ENCODE measurements at places on chromosomes 16 and 17. TPM values are rescaled to one million over a fixed set of nuclear protein-coding genes. Genes with fewer than 3 reads are reported as not detected.
A peak's percentile ranks its signal among the peaks of the same experiment; 100 is the strongest.

CPNE7 gene
- total RNA-seq = 18.7 TPM

DNA sequence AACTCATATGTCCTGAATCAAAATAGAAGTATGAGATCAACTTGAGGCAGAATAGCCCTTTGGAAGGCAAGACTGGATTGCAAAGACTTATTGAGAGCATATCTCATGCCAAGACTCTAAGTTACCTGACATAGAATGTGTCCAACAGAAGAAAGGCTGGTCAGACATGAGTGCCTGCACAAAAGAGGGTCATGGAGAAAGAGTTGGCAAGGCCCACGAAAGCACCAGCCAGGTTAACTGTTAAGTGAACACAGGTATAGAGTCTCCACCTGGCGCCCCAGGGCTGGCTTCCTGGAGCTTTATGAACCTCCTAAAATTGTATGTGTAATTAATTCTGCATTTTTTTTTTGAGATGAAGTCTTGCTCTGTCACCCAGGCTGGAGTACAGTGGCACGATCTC is 71.0 kb downstream of the CMC2 start:
- DNase-seq = no peak

DNA sequence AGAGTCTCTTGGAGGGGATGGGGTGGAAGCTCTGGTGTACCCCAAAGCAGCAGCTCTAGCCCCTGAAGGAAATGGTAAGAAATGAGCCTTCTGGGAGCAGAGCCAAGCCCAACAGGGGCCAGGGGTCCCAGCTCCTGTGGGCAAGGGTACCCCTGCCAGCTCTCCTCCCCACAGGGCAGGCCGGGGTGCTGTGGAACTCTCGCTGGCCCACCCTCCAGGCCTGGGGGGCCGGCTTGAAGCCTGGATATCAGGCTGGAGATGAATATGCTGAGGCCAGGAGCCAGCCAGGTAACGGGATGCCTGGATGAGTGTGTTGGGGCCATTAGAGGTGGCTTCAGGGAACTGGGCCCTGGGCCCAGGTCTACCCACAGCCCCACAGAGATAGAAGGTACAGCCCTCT is 12.2 kb upstream of the CLDN9 start:
- no peak for DNase-seq

GRCh38 chr16:89277049-89277448 is 59.5 kb downstream of the ZNF778 start:
- no peak for DNase-seq

OTOP2 gene
- total RNA-seq = not detected

DNA sequence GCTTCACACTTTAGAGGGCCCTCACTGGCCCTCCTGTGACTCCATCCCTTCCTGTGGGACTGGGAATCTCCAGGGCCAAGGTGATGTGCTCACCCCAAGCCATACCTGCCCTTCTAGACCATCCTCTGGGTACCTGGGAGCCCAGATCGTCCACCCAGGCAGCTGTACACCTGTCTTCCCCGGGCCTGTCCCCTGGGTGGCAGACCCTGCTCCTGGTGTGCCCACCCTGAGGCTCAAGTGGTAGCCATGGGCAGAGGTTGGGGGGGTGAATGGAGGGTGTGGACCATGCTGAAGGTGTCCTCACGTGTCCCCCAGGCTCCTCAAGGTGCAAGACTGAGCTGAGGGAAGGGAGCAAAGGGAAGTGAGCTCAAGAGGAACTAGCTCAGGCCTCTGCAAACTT is 9.3 kb downstream of the CLEC10A start:
- DNase-seq = no peak

DNA sequence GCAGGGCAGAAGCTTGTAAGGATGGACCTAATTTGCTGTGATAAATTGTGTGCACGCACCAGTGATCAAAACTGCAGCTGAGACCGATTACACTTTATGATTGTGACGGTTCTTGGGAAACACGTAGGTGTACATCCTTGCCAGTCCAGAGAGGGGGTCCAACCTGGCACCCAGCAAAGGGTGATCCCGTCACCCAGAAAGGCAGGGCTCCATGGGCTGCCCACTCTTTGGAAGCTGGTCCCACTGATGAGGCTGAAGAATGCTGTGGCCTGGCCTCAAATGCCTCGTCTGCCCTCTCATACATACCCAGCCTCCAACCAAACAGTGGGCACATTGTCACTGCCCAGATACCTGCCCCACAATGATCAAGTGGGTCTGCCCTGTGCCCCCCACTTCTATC is 132.0 kb downstream of the C16orf78 start:
- no peak for DNase-seq

SLC46A1 gene
- total RNA-seq = 4.0 TPM

DNA sequence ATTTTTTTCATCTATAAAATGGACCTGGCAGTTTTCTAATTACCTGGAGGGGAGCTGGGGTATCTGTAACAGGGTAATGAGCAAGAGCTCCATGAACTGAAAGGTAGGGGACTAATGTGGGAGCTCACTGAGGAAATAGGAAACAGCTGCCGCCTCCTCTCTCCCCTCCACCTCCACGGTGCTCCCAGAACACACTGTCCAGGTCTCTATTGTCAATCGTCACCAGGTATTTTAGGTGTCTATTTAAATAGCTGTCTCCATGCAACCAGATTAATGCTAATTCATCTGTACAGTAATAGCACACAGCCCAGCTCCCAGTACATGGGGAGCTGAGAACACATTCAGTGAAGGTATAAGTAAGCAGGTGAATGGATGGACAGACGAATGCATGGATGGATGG is 233.3 kb downstream of the GRIN2A start:
- no peak for DNase-seq

GRCh38 chr16:56447286-56447685 is 3.8 kb downstream of the NUDT21 start:
- DNase-seq = no peak

CCDC154 gene
- 1.6 TPM for total RNA-seq

GRCh38 chr17:17954079-17954478 is 18.1 kb downstream of the TOM1L2 start:
- DNase-seq = no peak

CEP295NL gene
- total RNA-seq = not detected

DNA sequence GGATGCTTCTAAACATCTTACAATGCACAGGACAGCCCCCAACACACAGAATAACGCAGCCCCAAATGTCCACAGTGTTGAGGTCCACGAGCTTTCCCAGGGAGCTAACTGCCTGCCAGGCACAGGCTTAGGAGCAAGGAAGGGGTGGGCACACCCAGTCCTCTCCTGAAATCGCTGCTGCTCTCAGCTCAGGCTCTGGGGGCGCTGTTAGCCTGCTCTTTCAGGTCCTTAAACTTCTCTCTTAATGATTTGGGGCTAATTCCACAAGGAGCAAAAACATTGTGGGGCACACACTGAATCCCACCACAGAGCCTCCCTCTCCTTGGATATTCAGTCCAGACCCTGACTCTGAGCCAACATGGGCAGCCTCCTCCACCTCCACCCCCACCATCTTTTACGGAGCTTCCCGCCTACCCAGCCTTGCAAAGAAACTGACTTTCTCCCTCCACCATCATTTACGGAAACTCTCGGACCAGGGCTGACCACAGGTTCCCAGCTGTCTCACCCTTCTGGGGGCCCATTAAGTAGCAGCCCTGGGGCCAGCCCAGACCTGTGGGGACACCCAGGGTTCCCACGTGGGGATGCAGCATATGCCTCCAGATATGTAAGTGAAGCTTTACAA is 1.1 kb downstream of the CD300H start:
- peak; percentile 66 for DNase-seq

- DNase-seq = no peak
These were observed 7.4 kb upstream of the MEAK7 start for GRCh38 chr16:84511831-84512230.

CD300LF gene
- total RNA-seq = not detected

TEKT5 gene
- not detected for total RNA-seq

DNA sequence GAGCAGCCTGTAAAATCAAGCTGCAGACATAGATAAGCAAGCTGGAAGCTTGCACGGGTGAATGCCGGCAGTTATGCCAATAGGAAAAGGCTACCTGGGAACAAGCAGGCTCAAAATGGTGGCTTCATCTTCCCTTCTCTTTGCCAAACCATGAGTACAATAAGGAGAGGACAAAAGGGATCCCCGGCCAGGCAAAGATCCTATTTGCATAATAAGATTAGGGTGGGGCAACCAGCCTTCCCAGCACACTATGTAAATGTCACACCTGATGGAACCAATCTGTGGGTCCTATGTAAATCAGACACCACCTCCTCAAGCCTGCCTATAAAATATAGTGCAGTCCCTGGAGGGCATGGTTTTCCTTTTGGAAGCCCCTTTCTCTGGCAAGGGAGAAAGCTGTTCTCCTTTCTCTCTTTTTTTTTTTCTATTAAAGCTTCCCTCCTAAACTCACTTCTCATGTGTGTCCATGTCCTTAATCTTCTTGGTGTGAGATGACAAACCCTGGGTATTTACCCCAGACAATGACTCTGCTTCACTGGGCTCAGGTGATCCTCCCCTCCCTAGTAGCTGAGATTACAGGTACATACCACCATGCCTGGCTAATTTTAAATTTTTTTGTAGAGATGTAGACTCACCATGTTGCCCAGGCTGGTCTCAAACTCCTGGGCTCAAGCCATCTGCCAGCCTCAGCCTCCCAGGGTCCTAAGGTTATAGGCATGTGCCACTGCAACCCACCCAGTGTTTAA is 44.2 kb downstream of the PSMD12 start:
- DNase-seq = no peak

GRCh38 chr17:39237586-39237985 is 11.8 kb upstream of the STAC2 start:
- no peak for DNase-seq

All from activated CD4-positive, alpha-beta T cell treated with anti-CD3 and anti-CD28 coated beads for 36 hours (primary cell).